Activated naive CD4-positive, alpha-beta T cell treated with anti-CD3 and anti-CD28 coated beads, Interleukin-2, amount 50 U/mL, for 16 hours (primary cell): ENCODE measurements at places on chromosomes 2 and 18.

DNA sequence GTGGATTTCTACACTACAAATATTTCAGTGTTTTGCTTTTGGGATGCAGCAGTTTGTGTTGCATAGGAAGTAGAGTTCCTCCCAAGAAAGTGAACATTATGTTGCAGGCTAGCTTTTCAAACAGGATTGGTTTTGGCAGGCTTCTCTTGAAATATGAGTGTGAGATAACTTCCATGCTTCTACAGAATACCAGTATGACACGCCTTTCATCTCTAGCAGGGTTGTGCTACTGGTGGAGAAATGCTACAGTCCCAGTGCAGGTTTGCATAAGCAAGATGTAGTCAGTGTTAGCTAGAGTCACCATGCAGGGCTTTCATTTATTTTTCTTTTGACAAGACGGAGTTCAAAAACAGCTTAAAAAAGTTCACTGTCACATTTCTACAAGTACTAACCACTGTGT lies 17.1 kb upstream of the CAVIN2 start:
- DNase-seq = no peak

DNA sequence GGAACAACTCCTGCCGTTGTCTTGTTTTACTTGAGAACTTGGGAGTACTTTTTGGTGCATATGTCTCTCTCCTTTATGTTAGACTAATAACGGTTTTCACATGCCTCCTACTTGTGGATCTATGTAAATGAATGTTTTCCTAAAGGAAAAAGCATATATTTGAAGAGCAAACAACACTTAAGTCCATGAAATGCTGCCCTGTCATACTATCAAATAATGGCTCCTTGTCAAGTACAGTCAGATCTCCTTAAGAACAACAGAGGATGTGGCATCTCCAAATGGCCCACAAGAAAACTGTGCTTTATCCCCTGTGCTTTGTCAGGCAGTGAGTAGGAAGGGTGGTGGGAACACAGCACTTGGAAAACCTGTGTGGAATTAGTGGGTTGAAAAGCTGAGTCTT lies 198.2 kb downstream of the PTGR3 start:
- no peak for DNase-seq

DNA sequence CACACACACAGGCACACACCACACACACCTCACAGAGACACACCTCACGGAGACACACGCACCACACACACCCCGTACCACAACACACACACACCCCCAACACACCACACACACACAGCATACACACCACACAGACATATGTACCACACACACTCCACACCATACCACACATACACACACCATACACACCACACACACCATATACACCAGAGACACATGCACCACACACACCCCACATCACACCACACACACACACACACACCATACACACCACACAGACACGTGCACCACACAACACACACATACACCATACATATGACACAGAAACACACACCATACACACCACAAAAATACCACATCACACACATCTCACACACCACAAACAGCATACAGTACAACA lies 850.7 kb downstream of the RNF144A start:
- DNase-seq = no peak

DNA sequence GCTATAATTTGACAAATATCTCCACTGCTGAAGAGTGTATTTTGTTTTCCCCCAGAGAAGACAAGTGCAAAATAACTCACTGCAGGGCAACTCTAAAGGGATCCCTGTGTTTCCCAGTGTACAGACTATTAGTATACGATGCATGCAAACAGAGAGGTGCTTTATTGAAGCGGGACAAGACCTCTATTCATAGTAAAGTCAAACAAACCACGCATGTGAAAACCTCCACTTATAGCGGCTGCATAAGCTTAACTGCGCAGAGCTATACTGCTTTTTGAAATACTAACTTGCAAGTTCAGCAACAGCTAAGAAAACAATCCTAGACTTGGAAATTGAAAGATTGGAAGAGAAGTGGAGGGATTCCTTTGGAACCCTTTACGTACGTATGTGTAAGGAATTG lies 15.6 kb downstream of the RNF144A start:
- DNase-seq = no peak

GRCh38 chr2:24568551-24568950 lies 77.5 kb downstream of the NCOA1 start:
- no peak for DNase-seq

GRCh38 chr2:189372688-189373257 lies 68.5 kb upstream of the WDR75 start:
- no peak for DNase-seq

DNA sequence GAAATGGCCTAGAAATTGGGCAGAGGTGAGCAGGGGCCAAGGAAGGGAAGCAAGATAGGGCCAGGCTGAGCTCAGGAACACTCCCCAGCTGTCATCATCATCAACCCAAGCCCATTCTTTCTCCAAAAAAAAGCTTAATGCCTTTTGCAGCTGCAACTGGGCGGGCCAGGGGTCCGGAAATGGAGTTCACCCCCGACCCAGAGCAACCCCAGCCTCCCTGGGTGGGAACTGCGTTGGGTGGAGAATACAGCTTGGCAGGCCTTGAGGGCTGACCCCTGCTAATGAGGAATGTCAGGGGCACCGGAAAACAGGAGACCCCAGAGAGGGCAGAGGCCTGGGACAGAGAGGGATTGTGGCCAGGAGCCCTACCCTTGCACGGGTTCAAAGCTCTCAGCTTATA lies 64.8 kb downstream of the TNS1 start:
- DNase-seq = no peak

- no peak for DNase-seq
Observed at GRCh38 chr2:69589973-69590652, 53.4 kb downstream of the AAK1 start.

DNA sequence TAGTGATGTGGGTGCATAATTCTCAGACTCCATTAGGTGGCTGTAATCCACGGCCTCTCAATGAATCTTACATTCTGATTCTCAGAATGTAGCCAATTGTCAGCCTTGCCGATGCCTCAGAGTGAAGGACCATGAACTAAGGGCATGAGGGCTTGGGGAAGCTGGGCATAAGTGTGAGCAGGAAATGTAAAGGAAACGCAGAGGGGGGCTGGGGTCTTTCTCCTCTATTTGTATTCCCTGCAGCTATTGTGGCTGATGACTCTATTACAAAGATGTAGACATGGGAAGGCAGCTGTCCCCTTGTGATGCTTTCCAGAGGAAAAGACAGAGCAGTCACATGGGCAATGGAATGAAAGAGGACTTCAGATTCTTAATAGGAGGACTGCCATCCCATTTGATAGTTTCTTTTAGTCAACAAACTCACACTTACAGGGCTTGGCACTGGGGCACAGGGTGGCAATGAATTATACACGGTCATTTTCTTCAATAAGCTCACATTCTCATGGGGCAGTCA lies 353.2 kb upstream of the PKDCC start:
- DNase-seq = no peak

- DNase-seq = peak; percentile 33
Observed at GRCh38 chr2:150487537-150488429, at the start of gene RND3. Gene RND3 (minus strand): TSS chr2:150487667. CDS start chr2:150487417, 250 bp downstream.

GRCh38 chr2:177670791-177671535 lies 278.4 kb downstream of the AGPS start:
- no peak for DNase-seq

DNA sequence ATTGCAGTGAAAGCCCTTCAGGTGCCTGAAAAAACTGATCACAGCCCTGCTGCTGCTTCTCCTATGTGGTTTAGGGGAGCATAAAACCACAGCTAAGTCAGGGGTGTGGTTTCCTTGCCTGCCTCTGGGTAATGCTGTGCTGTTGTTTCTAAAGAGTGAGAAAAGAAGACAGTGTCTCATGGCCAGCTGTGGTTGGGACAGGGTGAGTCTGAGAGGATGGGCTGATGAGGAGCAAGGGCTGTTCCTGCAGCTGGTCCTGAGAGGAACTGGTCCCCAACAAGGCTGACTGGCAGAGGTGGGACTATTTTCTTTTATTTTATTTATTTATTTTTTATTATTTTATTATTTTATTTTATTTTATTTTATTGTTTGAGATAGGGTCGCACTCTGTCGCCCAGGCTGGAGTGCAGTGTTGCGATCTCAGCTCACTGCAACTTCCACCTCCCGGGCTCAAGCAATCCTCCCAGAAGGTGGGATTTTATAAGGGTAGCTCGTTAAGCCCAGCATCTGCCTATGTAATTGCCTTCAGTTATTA lies 236.7 kb downstream of the FHOD3 start:
- DNase-seq = no peak

GRCh38 chr2:64391940-64392339 lies 62.0 kb upstream of the LGALSL start:
- DNase-seq = no peak

GRCh38 chr2:74428675-74429074 lies 7.1 kb downstream of the WDR54 start:
- no peak for DNase-seq

GRCh38 chr18:31301201-31301655 lies 16.7 kb upstream of the DSG1 start:
- no peak for DNase-seq

DNA sequence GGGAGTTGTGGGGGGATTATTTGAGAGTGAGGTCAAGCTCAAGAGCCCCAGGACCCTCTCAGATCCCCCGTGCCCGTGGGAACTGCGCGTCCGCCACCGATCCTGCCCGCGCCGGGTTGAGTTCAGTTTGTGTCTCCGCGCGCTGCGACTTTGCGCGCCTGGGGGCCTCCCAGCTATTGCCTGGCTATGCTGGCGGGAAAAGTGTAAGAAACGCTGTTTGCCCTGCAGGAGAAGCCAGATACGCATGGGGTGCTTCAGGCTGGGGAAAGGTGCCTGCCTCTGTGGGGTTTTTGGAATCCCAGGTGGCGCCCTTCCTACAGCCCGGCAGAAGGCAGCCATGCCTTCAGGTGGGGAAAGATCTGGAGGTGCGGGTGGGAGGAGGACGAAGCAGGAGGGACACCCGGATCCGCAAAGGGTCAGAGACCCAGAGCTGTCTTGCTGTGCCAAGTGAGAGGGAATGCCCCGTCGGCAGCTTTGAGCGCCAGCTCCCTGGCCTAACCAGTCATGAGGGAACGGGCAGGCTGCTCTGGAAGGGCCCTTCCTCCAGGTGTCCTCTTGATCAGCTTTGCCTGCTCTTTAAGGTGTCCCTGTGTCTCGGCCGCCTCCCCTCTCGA lies 22.5 kb downstream of the TEX44 start:
- DNase-seq = no peak

- DNase-seq = no peak
Observed at GRCh38 chr18:22300665-22301636, 116.8 kb downstream of the CTAGE1 start.

DNA sequence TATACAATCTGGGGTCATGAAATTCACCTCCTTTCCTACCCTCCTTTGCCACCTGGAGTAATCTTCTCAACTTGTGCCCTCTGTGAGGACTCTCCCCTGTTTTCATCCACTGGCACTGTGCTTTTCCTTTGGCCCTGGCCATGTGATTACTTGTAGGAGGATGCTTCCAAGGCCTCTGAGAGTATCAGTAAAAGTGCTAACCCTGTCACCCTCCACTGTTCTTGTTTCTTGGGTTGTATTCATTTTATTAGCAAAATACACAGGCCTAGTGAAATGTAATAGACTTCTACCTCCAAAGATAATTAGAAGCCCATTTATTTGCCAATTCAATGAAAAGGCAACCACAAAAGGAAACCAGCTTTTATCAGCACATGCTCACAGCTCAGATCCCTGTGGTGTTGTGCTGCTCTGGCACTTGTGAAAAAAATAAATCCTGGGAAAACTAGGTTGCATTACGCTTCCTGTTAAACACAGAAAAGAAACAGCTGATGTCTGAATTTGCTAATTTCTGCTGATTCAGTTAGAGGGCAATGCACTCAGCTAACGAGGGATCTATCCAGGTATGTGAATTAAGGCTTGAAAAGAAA lies 357.5 kb upstream of the ETAA1 start:
- DNase-seq = no peak

DNA sequence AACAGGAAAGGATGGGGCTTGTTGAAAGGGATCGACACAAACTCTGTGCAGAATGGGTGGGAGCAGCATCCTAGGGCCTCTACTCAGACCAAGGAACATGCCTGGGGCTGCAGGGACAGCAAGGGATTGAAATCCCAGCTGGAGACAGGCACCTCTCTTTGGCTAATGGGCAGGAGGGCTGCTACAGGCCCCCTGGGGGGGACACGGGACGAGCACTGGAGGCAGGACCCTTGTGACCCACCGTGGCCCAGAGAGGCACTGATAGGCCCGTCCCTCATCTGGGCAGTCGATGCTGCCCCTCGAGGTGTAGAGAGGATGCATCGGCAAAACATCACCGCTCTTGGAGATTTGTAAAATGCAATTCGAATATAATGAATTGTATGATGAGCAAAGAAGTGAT lies 5.1 kb downstream of the HS1BP3 start:
- no peak for DNase-seq

GRCh38 chr2:234911271-234911670 lies 40.5 kb upstream of the SH3BP4 start:
- DNase-seq = no peak

DNA sequence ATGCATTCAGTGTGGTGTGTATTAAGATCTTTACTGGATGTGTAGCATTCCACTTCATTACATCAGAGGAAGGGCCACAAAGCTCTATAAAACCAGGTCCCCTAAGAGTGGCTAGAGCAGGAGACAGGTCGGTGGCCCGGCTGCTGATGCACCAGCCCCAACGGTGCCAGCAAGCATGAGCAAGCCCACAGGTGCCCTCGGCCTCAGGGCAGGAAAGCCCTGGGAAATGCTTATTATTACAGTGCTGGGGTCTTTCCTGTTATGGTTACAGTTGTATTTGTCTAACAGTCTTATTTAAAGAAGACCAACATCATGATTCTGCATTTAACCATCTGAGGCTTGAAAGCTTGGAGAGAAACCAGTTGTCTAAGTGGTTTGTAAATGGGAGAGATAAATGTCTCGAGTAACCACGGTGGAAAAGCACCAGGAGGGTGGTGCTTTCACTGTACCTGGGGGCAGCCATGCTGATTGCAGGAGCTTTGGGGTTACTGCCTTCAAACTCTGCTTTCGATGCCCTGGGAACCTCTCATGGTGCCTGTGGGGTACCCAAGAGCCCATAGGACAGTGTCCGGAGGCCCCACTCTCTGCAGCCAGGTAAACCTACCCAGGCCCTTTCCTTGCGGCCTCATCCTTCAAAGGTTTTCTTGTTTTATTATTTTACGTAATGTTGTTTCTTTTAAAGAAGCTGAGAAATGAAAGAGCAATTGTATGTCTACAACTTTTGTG lies 133.1 kb downstream of the SH3RF3 start:
- DNase-seq = no peak

DNA sequence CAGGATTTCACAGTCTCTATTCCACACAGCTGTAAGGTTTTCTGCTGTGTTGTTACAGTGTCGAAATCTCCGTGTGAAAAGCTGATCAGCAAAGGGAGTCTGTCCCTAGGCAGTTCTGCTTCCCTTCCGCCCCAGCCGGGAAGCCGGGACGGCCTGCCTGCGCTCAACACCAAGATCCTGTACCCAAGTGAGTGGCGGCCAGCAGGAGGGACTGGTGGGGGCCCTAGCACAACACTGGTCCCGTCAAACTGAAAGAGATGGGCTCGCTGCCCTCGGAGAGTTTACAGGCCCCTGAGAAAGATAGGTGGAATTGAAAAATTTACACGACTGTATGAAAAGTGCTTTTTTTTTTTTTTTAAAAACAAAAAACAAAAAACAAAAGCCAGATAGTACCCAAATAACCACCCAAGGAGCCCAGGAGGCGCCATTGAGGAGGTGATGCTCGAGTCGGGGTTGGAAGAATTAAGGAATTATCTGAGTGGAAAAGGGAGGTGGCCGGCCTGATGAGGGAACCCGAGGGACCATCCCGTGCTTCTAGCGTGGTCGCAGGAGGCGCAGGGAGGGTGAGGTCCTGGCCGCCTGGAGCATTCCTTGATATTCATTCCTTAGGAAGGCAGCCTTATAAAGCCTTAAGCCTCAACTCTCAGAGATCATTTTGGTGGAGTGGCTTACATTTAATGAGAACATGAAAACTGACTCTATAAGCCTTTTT lies 96.7 kb downstream of the DGKD start:
- peak; percentile 6 for DNase-seq

GRCh38 chr2:58539973-58540372 lies 298.8 kb upstream of the FANCL start:
- no peak for DNase-seq
